ENCODE measurements at places on chromosomes 5 and 9.

DNA sequence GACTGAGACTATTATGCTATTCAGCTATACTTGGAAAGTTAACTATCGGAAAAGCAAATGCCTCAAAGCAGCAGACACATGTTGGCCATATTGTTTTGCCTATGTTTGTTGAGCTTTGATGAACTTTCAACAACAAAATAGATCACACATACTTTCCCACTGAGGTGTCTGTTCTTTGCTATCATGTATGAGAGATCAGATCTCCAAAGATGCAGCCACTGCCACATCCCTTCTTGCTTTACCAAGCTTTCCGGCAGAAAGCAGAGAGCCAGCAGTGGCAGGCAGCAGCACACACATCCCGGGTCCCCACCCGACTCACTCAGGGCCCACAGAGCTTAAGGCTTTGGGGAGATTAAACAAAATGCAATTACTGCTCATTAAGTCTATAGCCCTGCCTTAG lies 18.8 kb downstream of the ZBTB5 start:
- no peak for DNase-seq

DNA sequence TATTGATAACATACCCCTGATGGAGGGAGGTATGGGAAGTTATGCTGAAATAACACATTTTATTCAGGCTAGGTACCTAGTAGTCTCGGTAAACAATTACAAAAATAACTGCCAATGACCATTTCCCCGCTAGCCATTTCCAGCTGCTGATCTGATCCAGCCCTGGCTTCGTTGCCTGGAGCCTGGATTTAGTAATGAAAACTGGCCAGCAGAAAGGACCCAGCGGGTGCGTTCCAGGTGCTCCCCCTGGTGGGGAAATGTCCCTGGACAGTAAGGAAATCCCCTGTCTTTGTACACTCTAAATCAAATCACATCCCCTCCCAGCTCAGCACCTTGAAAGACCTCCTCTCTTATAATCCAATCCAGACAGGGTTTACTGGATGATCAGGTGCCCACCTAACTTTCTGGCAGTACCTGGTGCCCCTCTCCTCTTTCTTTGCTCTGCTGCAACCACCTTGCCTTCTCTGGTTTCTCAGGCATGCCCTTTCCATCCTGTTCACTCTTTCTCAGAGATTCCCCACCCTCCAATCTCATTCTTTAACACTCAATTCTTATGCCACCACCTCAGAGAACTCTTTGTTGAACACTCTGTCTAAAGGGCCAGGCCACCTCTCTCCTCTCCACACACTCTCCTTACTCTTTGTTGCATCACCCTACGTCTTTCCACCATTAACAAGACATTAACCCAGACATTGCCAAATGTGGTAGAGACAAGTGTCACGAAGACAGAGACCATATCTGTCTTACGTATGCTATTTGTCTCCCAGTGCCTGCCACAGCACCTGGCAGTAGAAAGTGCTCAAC lies 50.1 kb upstream of the SMAD5 start:
- DNase-seq: peak; percentile 49

- no peak for DNase-seq
Measured at GRCh38 chr9:116717150-116717549, 30.0 kb downstream of the TRIM32 start.

DNA sequence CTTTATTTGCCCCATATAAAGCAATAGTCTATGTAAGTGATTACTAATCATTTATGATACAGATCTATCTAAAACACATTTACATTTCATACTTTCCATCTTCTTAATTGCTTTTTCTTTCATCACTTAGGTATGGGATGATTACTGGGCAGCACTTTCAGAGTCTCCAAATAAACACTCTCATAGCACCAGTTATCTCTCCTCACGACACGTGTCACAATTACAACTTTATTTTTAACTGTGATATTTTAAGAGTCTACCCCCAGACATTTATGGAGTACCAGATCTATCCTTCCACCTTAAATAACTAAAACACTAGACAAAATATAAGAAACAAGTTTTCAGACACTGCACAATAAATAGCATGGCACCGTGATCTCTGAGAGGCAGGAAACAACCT lies 32.9 kb downstream of the HOMER1 start:
- DNase-seq: no peak

- DNase-seq: no peak
Measured at GRCh38 chr5:56692359-56693219, 122.8 kb upstream of the MAP3K1 start.
